ENCODE measurements at places on chromosomes 6 and 20.

DNA sequence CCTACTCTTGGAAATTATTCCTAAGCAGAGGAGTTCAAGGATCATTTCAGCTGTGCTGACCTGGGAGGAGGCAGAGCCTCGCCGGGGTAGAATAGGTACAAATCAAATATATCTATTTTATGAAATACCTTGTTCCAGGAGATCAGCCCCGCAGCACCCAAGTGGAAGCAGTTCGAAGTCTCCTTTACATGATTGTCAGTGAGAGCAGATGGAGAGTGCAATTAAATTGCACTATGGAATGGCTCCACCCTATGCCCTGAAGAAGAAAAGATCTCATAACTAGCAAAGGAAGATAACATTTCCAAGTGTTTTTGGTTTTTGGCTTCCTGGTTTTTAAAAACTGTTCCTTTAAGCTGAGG, 31.4 kb downstream of the DUSP22 start:
- no peak for DNase-seq

DNA sequence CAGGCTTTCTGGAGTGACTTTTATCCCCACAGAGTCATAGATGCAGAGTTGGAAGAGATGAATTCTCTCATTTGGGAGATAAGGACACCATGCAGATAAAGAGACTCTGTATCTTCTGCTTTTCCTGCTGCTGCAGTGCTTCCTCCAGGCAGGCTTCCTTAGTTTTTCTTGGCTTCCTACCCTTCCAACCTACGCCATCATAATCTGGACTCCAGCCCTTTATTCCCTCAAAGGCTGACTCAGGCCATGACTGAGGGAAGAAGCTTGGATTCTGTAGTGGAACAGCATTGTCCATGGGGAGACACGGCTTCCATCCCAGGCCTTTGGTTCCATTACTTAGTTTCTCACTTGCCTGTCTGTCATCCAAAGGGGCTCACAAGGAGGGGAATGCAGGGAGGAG, 6.5 kb upstream of the RNF24 start:
- DNase-seq: no peak

DNA sequence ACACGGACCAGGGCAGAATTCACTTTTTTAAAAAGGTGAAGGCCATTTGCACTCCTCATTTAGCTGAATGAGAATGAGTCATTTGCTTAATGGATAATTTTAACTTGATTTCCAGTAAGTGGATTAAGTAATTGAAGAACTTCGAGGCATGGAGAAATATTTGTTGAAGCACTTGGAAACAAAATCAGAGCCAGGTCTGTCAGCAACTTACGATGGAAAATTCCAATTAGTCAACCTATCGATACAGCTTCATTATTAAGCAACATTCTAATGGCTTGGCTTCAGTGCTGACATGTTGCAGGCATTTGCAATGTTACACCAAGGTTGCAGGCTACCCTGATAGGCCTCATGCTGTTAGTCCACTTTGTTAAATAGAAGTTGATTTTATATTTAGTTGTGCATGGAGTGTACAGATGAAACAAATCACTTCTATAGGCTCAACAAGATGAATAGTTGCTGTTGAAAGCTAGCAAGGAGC, 423.5 kb upstream of the SLC35B3 start:
- no peak for DNase-seq

- peak; percentile 31 for DNase-seq
These were observed 684 bp downstream of the ZNFX1 start for GRCh38 chr20:49276961-49277785.

GRCh38 chr20:4791121-4791520, 69.4 kb downstream of the PRND start:
- no peak for DNase-seq

- DNase-seq: no peak
These were observed 113.1 kb upstream of the ZNF217 start for GRCh38 chr20:53706466-53707370.

DNA sequence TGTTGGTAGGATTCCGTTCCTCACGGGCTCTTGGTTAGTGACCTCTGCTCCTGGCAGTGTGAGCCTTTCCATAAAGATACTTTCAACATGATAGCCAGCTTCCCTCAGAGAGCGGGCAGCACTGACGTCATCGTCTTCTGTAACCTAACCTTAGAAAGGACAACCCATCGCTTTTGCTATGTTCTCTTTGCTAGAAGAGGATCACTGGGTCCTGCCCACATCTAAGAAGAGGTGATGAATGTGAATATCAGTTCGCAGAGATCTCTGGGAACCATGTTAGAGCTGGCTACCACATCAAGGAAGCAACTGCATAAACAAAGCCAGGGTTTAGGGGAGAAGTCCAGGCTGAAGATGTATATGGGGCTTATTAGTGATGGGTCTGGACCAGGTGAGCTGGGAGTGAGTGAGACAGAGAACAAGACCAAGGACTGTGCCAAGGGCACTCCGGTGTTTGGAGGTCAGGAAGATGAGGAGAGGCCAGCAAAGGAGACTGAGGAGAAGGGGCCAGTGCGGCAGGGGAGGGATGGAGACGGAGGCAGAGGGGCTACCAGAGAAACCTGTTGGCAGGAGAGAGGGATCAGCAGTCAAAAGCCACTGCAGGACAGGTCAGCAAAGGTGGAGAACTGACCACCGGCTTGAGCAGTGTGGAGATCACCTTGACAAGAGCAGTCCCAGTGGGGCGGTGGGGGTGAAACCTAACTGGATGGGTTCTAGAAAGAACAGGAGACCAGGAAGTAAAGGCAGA, 39.7 kb downstream of the PIM1 start:
- DNase-seq: no peak

- DNase-seq: no peak
These were observed 206.7 kb upstream of the SULF2 start for GRCh38 chr20:47991875-47992488.

GRCh38 chr20:54172532-54172855, 1.3 kb downstream of the CYP24A1 start:
- DNase-seq: no peak

DNA sequence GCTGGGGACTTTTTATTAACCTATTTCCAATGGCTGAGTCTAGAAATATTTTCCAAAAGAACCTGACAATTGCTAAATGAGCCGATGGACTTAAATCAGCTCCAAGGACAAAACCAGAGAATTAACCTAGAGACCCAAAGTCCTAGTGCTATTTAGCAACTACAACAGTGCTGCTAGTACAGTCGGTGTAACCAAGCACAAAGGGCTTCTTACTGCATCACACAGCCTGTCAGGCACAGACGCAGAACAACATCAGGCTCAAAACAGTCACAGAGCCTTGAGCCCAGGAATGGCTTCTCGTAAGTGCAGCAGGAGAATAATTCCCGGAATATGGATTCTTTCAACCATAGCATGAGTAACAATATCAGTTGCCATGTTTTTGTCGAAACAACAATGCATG, 70.0 kb downstream of the GFOD1 start:
- DNase-seq: no peak

GRCh38 chr6:63964366-63964765, 328.8 kb downstream of the PHF3 start:
- DNase-seq: no peak

DNA sequence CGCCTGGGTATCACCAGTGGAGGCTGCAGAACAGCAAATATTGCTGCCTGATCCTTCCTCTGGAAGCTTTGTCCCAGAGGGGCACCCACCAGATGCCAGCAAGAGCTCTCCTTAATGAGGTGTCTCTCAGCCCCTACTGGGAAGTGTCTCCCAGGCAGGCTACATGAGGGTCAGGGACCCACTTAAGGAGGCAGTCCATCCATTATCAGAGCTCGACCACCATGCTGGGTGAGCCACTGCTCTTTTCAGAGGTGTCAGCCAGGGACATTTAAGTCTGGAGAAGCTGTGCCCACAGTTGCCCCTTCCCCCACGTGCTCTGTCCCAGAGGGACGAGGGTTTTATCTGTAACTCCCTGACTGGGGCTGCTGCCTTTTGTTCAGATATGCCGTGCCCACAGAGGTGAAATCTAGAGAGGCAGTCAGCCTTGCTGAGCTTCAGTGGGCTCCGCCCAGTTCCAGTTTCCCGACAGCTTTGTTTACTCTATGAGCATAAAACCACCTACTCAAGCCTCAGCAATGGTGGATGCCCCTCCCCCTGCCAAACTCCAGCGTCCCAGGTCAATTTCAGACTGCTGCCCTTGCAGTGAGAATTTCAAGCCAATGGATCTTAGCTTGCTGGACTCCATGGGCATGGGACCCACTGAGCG, 25.9 kb upstream of the AIG1 start:
- no peak for DNase-seq

- no peak for DNase-seq
These were observed 133.8 kb downstream of the VEGFA start for GRCh38 chr6:43903739-43904290.

DNA sequence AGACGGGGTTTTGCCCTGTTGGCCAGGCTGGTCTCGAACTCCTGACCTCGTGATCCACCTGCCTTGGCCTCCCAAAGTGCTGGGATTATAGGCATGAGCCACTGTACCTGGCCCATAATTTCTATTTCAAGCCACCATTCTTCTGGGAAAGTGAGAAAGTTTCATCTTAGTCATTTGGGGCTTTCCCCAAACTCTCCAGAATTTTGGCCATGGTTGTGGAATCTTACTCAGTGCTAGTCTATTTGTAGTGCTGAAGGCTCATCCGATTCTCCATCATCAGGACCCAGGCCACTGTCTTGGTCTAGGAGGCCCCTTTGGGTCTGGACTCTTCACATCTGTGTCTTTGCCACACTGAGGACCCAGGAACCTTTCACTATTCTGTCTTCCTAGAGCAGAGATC, 164.9 kb downstream of the EYA2 start:
- DNase-seq: no peak
